ENCODE measurements at places on chromosomes 16 and 17. TPM values are rescaled to one million over a fixed set of nuclear protein-coding genes. Genes with fewer than 3 reads are reported as not detected.

METTL2A gene
- 18.1 TPM for total RNA-seq

ODAD4 gene
- 0.53 TPM for total RNA-seq

AANAT gene
- total RNA-seq = 0.84 TPM

CCDC47 gene
- 82.7 TPM for total RNA-seq

COG7 gene
- 11.8 TPM for total RNA-seq

DNASE1L2 gene
- total RNA-seq = 0.23 TPM

CACNG5 gene
- not detected for total RNA-seq

All from hepatocyte (in vitro differentiated cells).